Type B pancreatic cell (in vitro differentiated cells): ENCODE measurements at places on chromosomes 5 and 9.
A peak's percentile ranks its signal among the peaks of the same experiment; 100 is the strongest.

DNA sequence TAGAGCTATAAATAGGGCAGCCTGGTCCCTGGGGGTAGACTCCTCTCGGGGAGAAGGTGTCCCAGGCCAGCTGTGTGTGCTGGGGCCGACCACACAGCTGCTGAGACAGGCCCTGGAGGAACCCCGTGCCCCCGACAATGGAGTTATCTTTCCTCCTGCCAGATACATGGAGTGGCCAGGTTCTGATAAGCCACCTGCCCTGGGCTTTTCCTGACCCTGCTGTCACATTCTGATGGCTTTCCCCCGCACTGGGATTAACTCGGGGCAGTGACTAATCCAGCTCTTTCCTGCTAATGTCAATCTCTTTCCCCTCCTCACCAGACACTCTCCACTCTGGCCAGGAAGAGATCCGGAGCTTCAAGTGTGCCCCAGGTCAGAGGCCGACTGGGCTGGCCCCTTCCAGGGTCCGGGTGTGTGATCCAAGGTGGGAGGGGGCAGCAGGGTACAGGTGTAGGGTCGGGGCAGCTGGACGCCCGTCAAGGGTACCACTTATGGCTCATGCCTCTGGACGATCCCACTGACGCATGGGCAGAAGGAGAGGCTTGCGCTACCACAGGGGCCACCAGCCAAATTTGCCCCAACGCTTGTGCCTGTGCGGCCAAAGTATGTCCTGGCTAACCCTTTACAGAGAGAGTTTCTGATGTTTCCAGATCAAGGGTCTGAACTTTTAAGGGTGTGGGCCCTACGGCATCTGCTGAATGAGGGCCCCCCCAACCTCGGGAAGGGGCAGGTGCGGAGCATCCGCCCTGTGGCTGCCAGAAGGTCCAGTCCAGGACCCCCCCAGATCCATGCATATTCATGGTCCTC is 20.6 kb upstream of the COL5A1 start:
- H3K4me3 ChIP-seq: no peak overlapping the region
- no peak overlapping the region for H3K27ac ChIP-seq
- peaks cover 31% of the 10 kb centered on the region for H3K4me1 ChIP-seq
- H3K36me3 ChIP-seq: no peaks in the 10 kb centered on the region

DNA sequence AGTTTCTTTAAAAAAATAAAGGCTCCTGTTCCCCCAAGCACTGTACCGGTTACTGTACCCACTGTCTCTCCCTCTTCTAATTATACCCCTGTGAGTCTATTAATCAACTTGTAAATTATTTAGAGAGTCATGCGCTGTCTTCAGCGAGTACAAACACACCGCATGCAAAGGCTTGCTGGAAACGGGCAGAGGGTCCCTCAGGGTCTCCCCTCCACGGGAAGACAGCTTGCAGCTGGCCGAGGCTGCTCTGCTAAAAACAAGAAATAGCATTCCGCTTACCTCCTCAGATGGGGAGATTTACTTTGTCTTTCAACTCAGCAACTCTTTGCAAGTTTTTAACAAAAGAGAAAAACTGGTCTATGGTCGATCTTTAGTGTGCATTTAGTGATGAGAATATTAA is 71.8 kb downstream of the AK8 start:
- H3K27ac ChIP-seq: peak overlapping the region; percentile 77
- H3K4me1 ChIP-seq: peaks cover 30% of the 10 kb centered on the region
- DNase-seq: no peak
- peak overlapping the region; percentile 17 for H3K4me3 ChIP-seq
- peaks cover 4% of the 10 kb centered on the region for H3K36me3 ChIP-seq

- H3K27me3 ChIP-seq: no peaks in the 10 kb centered on the region
- H3K4me1 ChIP-seq: peaks cover 47% of the 10 kb centered on the region
- H3K27ac ChIP-seq: no peak overlapping the region
- peaks cover 4% of the 10 kb centered on the region for H3K36me3 ChIP-seq
Observed at GRCh38 chr9:82147798-82148425, 159.3 kb downstream of the SPATA31D1 start.

- H3K4me3 ChIP-seq: no peak overlapping the region
- DNase-seq: no peak
- peaks cover 29% of the 10 kb centered on the region for H3K36me3 ChIP-seq
- H3K27me3 ChIP-seq: no peaks in the 10 kb centered on the region
- H3K27ac ChIP-seq: peak overlapping the region; percentile 74
- peaks cover 23% of the 10 kb centered on the region for H3K4me1 ChIP-seq
Observed at GRCh38 chr9:129909851-129910250, 74.6 kb downstream of the USP20 start.

DNA sequence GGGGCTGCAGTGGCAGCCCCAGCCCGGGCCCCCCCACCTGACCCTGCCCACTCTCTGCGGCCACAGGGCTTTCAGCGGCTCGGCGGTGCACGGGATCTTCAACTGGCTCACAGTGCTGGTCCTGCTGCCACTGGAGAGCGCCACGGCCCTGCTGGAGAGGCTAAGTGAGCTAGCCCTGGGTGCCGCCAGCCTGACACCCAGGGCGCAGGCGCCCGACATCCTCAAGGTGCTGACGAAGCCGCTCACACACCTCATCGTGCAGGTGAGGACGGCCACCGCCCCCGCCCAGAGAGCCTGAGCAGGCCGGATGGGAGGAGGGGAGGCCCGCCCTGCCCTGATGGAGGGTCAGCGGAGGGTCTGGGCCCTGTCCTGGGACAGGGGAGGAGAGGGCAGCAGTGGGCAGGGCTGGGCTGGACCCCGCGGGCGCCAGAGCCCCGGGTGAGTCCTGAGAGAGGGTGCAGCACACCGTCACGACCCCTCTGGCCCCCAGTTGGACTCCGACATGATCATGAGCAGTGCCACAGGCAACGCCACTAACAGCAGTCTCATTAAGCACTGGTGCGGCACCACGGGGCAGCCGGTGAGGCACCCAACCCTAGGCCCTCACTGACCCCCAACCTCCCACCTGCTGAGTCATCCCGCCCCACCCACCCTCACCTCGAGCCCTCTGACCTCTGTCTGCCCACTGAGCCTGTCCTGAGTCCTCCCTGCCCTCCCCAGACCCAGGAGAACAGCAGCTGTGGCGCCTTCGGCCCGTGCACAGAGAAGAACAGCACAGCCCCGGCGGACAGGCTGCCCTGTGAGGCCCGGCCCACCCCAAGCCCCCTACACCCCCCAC is 2.7 kb downstream of the SLC34A3 start:
- H3K36me3 ChIP-seq: no peaks in the 10 kb centered on the region
- H3K27ac ChIP-seq: no peak overlapping the region
- no peak overlapping the region for H3K4me3 ChIP-seq
- no peaks in the 10 kb centered on the region for H3K4me1 ChIP-seq
- DNase-seq: no peak

DNA sequence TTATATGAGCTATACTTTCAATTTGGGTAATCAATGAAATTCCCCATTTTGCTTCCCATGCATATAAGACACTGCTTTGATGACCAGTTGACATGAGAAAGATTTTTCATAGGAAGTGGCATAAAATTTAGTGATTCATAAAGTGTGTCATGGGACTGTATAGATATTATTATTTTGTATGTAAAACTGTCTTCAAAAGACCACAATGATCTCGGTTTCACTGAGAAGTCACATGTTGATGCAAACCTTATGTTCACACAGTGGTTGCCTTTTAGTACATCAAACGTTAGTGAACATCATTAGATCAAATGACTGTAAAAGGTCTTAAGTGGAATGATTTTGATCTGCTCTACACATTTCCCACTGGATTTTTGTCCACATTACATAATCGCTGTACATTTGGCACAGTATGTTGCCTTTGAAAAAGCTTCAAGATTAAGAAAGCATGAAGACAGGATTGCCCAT is 349.2 kb upstream of the MEF2C start:
- no peak overlapping the region for H3K4me3 ChIP-seq
- no peaks in the 10 kb centered on the region for H3K27me3 ChIP-seq
- no peaks in the 10 kb centered on the region for H3K36me3 ChIP-seq
- peaks cover 4% of the 10 kb centered on the region for H3K4me1 ChIP-seq
- no peak for DNase-seq

GRCh38 chr9:35660966-35661415 is 2.9 kb downstream of the CCDC107 start:
- DNase-seq: no peak

DNA sequence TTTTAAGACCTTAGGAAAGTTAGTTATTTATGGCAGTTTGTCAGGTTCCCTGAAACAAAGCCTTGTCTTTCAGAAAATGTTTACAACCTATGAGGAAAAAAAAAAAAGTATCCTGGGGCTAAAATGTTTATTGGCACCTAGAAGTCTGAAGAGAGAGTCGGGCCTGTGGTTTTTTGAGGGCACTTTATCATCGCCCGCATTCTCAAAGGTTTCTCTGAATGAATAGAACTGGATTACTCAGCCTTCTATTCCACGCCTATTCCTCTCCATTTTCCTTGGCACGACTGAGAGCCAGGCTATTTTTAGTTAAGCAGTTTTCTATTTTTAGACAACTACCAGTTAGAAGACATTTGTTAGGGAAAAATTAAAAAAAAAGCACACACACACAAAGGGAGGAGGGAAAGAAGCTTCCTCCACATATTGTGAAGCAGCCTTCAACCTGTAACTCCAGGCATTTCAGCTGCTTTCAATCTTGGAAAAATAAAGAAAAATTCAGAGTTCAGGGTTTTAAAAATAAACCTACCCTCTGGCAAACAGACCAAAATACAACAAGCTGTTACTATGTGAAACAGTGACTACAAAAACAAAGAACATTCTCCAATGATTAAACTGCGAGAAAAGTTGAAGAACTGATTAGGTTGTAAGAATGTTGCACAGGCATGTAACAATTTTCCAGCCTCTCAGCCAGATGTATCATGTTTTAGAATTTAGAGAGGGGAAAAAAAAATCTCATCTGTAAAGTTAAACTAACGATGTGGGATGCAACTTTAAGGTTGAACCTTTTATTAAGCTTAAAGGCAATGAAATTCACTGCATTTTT is 97.0 kb downstream of the MEF2C start:
- peaks cover 23% of the 10 kb centered on the region for H3K4me1 ChIP-seq
- H3K4me3 ChIP-seq: peak overlapping the region; percentile 42
- H3K27ac ChIP-seq: peak overlapping the region; percentile 84
- H3K27me3 ChIP-seq: no peaks in the 10 kb centered on the region

GRCh38 chr5:144979516-144980264 is 809.0 kb downstream of the KCTD16 start:
- no peak overlapping the region for H3K27ac ChIP-seq
- no peak for DNase-seq
- H3K4me3 ChIP-seq: no peak overlapping the region
- H3K27me3 ChIP-seq: no peaks in the 10 kb centered on the region

DNA sequence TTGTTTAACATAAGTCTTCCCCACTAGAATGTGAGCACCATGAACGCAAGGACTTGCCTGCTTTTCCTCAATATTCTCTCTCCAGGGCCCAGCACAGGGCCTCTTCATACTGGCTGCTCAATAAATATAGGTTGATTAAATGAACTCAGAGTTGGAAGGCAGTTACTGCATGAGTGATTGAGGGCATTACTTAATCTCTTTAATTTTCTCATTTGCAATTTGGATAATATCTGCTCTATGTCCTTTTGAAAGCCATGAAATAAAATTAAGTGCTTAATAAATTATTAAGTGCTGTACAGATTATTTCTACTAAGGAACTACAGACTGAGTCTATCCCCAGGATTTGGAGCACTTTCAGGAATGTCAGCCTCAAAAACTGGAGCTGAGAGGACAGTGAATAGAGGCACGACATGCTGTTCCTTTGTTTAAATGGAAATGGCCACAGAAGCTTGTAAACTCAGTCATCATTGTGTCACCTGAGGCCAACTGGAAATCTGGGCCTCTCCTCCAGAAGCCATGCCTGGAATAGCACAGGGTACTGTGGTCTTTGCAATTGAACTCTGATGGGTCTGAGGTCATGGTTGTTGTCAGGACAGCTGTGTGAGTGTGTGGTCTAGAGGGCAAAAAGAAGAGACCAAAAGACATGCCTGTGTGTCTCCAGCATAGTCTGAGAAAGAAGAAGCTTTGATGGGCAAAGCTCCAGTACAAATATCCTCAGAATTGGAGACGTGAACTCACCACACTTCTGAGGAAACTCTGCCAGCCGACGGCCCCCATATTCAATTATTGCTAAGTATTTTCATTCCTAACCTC is 86.1 kb downstream of the SH3TC2 start:
- no peak for DNase-seq
- no peak overlapping the region for H3K27ac ChIP-seq
- H3K36me3 ChIP-seq: no peaks in the 10 kb centered on the region

GRCh38 chr5:18299166-18299565 is 664.9 kb downstream of the TAF11L14 start:
- H3K4me1 ChIP-seq: no peaks in the 10 kb centered on the region
- no peaks in the 10 kb centered on the region for H3K27me3 ChIP-seq
- no peak overlapping the region for H3K27ac ChIP-seq
- H3K36me3 ChIP-seq: no peaks in the 10 kb centered on the region

- H3K36me3 ChIP-seq: peaks cover 25% of the 10 kb centered on the region
- H3K27ac ChIP-seq: peak overlapping the region; percentile 84
- no peaks in the 10 kb centered on the region for H3K27me3 ChIP-seq
- peaks cover 81% of the 10 kb centered on the region for H3K4me1 ChIP-seq
- H3K4me3 ChIP-seq: peak overlapping the region; percentile 3
Observed at GRCh38 chr9:87599901-87600610, 102.4 kb downstream of the DAPK1 start.

- H3K27ac ChIP-seq: peak within 1 kb of the TSS; percentile 87
- no peaks in the 10 kb centered on the region for H3K36me3 ChIP-seq
Observed at GRCh38 chr9:15306757-15307522, at the start of gene TTC39B. Gene TTC39B (minus strand): TSS chr9:15307216. CDS start chr9:15307125, 91 bp downstream.

DNA sequence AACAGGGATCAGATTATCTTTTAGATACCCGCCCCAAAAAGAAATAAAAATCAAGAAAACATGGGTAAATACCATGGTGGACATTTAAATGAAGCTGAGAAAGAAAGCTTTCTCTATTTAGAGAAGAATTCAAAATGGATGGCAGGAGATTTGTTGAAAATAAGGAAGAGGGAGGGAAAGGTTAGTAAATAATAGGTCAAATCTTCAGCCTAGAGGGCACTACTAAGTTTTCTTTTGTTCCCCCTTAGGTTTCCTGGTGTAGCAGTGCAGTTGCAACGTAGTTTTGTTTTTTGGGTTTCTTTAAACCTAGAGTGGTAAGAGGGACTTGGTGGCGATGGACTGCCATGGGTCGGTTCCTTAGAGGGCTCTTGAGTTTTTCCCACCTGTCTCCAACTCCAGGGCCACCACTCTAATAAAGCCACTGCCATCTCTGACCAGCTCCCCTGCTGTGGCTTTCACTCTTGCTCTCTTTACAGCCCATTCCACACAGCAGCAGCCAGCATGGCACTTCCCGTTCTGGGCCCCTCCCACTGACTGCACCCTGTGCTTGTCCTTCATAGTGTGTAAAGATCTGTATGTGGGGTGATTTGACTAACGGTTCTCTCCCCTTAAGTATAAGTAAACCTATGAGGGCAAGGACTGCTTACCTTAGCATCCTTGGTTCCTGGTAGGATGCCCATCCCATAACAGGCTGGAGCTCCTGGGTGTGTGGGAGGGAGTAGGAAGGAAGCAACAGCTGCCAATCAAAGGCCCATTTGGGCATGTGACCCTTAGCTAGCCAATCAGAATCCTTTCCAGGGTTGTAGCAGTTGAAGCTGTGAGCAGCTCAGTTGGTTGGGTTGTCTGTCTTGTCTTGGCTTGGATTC is 118.3 kb downstream of the SLC1A3 start:
- H3K4me3 ChIP-seq: no peak overlapping the region
- no peak overlapping the region for H3K27ac ChIP-seq
- no peaks in the 10 kb centered on the region for H3K36me3 ChIP-seq
- no peak for DNase-seq
